ENCODE measurements at places on chromosomes 2 and 18.

- no peak for DNase-seq
These were observed 81.0 kb downstream of the CHN1 start for GRCh38 chr2:174924061-174924693.

GRCh38 chr2:218277921-218278320 lies 7.6 kb downstream of the PNKD start:
- DNase-seq = no peak

GRCh38 chr2:60565472-60565871 lies 12.0 kb upstream of the BCL11A start:
- no peak for DNase-seq

DNA sequence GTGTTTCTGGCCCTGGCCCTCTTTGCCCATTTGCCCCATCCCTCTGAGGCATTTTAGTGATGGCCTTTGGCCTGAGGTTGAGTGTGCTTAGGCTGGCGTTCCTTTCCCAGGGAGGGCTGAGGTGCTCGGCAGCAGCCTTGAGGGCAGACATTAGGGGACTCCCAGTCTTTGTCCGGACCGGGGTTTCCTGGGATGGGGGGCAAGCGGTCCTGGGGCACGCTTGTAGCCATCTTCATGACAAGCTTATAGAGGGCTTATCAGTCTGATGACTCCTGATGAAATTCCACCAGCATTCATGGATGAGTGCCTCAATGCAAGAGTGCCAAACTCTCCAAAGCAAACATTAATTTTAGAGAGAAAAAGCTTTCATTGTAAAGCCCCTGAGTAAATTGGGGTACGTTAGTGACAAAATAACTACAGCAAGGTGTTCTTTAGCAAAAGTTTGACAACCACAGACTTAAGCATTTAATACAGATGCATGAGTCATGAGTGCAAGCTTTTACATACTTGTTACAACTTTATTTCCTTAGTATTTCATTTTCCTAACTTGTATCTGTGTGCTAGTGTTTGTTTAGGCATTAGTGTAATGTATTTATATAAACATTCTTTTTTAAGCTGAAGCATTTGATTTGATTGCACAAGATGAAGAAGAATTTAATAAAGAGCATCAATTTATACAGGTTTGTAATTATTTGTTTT lies 45.6 kb downstream of the CEP192 start:
- DNase-seq = no peak

GRCh38 chr18:25799231-25799630 lies 291.2 kb downstream of the SS18 start:
- DNase-seq = no peak

GRCh38 chr2:235263205-235264120 lies 230.4 kb upstream of the AGAP1 start:
- DNase-seq = no peak

GRCh38 chr18:79853303-79853992 lies 55.7 kb downstream of the KCNG2 start:
- peak; percentile 6 for DNase-seq

GRCh38 chr2:83990636-83991035 lies 468.4 kb downstream of the SUCLG1 start:
- DNase-seq = no peak
